Left cardiac atrium (tissue), 4 donors: ENCODE measurements at places on chromosomes 13 and 19. TPM values are rescaled to one million over a fixed set of nuclear protein-coding genes. Genes with fewer than 3 reads are reported as not detected.

The ZNF667 gene
- 4.0 TPM for total RNA-seq

The NKG7 gene
- total RNA-seq: 0.89 TPM

The PRR20B gene
- not detected for total RNA-seq

DNA sequence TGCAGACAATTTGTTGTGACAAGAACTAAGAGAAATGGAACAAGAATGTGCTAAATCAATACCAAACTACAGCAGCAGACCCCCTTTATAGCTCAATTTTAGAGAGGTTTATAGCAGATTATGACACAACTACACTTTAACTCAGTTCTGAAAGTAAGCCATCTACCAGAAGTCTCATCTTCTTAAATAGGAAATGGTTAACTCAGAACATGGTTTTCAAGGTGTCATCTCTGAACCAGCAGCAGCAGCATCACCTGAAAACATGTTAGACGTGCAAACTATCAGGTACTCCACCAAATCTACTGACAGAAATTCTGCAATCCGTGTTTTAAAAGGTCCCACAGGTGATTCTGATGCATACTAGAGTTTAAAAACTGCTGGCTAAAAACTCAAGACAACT lies 6.8 kb downstream of the LHFPL6 start:
- DNase-seq: no peak

The TTC9B gene
- total RNA-seq: not detected

The ONECUT3 gene
- not detected for total RNA-seq

DNA sequence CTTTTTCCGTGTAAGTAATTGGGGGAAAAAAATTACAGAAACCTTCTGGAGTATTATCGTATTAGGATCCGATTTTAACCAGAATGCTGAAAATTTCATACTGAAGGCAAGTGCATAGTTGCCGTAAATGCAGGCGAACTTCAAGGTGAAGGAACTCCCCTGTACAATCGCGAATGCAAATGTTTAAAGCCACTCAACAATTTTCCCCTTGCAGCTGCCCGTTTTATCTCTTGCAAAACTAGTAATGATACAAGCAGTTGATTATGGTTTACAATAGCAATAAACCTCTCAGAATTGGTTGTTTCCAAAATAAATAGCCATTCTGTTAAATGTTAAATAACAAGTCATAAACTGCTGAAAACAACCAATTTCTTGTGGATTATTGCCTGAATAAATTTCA lies 105.7 kb downstream of the DNAJC15 start:
- no peak for DNase-seq

- DNase-seq: no peak
Measured at GRCh38 chr13:99648927-99649326, 147.7 kb downstream of the TM9SF2 start.

- no peak for DNase-seq
Measured at GRCh38 chr19:46394402-46394797, 19.0 kb downstream of the CCDC8 start.

The HPN gene
- 5.6 TPM for total RNA-seq

DNA sequence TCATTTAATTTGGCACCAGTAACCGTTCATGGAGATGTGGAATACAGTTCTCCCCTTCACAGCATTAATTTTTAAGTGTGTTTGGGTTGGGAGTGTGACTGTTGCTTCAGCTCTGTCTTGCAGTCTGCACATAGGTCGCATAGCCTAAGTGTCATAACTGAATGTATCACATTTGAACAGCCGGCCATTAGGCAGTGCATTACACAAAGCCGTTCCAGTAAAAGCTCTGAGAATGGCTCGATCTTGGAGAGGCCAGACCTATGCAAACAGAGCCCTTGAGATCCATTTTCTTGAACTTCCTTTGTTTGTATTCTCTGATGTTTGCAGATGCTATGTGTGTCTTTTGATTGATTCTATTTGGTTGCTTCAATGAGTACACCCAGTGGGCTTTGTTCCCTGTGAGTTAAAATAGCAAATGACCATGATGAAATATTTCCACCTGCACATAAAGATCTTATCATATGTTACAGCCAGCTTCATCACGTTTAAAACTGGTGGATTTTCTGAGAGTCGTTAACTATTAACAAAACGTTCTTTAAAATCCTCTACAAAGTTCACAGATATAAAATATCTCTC lies 1104.9 kb upstream of the SLC10A2 start:
- DNase-seq: no peak

The FFAR1 gene
- total RNA-seq: not detected

The CEACAM7 gene
- total RNA-seq: not detected

The APLP1 gene
- 11.3 TPM for total RNA-seq

The ZNF835 gene
- 4.1 TPM for total RNA-seq

DNA sequence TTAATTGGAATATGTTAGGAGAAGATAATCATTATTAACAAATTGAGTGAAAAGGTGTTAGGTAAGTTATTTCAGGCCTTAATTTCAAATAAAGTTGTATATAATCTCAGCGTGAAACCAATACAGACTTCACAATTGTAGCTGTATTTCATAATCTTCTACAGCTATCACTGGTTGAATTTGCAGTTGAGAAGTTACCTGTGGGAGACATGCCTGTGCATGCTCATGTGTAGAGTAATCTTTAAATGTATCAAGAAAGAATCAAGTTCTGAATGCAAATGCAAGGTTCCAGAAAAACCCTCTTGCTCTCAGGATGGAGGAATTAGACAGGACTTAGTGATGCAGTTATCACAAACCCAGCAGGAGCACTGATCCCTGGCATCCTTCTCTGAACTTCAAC lies 938.4 kb upstream of the SLC10A2 start:
- no peak for DNase-seq
